ENCODE measurements at places on chromosomes 1 and 21.

- peak; percentile 52 for DNase-seq
Measured at GRCh38 chr1:226637147-226637935, 88.8 kb downstream of the STUM start.

DNA sequence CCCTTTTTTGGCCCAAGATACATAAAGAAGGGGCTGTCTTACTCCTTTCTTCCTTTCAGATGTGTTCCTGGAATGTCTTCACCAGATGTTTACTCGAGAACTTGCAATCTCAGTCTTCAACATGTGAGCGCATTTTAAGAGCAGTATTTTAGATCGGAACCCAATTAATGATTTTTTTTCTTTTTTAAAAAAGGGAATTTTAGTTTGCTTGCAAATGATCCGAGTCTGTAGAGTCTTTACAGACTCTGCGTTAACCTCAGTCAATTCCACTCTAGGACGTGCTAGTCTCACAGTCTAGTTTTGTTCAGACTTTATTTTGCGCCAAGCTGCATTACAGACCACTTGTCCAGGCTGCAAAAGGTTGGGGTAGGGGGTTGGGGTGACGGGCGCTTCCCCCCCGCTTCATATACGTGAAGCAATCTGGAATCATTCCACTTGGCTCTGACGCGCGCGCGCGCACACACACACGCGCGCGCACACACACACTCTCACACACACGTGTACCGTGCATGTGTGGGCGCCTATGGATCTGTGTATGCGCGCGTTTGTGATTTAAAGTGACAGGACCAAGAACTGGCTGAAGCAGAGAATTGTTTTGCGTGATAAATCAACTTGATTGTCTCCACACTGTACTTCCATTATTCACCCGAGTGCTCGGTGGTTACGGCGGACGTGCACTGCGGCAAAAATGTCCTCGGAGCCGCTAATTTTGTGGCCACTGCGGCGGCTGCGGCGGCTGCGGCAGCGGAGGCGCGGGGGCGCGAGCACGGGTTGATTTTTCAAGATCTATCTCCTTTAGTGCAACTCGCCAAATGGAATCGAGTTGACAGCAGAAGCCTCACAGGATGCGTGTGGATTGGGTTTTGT is 25.6 kb upstream of the NFIA start:
- peak; percentile 28 for DNase-seq

DNA sequence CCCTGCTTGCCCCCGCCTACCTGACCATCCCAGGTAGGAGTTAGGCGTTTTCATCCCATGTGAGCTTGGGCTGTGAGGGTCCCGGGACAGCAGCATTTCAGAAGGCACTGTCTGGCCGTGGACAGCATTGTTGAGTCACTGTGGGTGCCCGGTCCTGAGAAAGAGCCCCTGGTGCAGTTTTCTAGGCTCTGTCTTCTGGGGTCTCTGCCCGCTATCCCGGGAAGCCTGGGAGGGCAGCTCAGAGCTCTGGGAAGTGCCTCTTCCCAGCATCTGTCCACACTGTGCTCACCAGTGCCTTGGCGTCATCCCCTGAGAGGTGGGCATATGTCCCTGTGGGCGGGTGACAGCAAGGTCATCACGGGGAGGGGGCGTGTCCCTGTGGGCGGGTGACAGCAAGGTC is 11.4 kb upstream of the ZNF669 start:
- no peak for DNase-seq

DNA sequence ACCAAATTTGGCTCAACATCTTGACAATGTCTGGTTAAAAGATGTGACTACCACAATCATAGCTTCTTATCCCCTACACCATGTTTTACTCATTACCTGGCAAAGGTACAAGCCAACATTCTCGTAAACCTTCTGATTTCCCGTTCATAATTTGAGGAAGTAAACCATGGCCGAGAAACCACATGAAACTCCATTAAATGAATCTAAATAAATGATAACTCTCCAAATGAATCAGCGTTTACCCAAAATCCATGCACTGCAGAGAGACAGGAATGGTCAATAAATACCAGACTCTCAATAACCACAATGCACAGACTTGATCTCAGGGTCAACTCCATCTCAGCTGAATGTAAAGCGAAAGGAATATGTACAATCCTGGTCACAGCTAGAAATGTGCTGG is 125.2 kb downstream of the TYW3 start:
- DNase-seq = no peak

DNA sequence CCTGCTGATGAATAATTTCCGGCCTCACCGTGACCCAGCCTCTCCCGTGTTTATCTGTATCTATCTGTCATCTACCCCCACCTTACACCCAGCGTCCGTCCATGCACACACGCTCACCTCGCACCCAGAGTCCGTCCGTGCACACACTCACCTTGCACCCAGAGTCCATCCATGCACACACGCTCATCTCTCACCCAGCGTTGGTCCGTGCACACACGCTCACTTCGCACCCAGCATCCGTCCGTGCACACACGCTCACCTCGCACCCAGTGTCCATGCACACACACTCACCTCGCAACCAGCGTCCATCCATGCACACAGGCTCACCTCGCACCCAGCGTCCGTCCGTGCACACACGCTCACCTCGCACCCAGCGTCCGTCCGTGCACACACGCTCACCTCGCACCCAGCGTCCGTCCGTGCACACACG is 25.0 kb upstream of the COL18A1 start:
- no peak for DNase-seq

DNA sequence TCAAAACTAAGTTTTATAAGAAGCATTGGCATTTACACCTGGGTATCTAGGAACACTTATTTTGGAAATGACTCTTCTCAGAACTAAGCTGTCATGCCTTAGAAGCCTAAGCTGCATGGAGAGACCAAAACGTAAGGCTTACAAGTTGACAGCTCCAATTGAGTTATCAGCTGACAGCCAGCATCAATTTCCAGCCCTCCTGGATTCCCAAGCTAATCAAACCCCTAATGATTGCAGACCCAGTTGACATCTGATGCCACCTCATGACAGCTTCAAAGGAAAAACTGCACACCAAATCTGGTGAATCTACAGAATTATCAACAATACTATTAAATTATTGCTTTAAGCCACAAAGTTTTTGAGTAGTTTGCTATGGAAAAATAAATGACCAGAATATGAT is 187.6 kb upstream of the PRMT6 start:
- no peak for DNase-seq

DNA sequence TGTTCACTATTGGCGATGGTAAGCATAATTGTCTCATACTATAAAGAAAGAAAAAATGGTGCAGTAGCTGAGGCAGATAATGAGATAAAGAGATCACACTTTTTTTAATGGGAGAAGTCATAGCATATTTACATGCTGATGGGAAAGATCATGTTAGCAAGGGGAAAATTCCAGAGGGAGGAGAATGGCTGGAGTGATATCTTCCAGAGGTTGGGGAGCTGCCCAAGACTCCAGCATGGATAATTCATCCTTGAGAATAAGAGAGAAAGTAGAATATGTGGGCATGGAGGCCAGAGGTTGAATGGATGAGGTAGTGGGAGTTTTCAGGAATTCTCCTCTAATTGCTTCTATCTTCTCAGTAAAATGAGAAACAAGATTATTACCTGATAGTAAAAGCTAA is 45.8 kb upstream of the RGS1 start:
- DNase-seq = no peak

DNA sequence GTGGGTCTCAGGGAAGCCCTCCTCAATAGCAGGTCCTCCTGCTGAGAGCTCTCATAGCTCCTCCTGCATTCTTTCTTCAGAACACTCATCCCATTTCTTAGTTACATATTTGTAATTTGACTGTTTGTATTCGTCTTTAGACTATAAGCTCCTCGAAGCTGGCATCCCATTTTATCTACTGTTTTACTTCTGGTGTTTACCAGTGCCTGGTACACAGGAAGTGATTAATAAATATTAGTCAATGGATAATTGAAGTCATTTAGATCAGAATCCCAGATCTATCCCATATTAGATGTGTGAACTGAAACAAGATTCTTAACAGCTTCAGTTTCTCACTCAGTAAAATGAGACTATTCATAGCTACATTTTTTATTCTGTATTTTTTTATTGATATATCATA is 88.7 kb downstream of the PLPP3 start:
- DNase-seq = no peak

DNA sequence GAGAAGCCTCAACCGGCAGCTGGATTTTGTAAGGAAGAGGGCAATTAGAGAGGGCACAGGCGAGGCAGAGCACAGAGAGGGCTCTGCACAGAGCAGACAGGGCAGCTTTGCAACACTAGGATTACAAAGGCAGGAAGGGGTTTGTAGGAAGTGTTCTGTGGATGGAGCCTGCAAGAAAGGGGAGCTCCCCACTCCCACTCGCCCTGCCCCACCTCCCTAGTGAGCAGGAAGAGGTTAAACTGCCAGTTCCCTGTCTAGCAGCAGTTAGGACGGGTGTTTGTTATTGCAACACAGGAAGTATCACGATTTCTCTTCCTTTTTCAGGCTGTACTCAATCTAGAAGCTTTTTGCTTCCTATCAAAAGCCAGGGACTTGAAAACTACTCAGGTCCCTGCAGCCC is 63.3 kb upstream of the LRRC8D start:
- DNase-seq = no peak

All from AG10803 (cell line).